ENCODE measurements at places on chromosomes 13 and 19.

- no peak for DNase-seq
Observed at GRCh38 chr13:59144700-59145099, 1019.0 kb downstream of the DIAPH3 start.

- DNase-seq: no peak
Observed at GRCh38 chr13:55062662-55063061, 2034.0 kb downstream of the OLFM4 start.

- DNase-seq: peak; percentile 53
Observed at GRCh38 chr13:108176685-108177274, 38.6 kb downstream of the LIG4 start.

- no peak for DNase-seq
Observed at GRCh38 chr13:46662690-46663089, 109.7 kb downstream of the LRCH1 start.

DNA sequence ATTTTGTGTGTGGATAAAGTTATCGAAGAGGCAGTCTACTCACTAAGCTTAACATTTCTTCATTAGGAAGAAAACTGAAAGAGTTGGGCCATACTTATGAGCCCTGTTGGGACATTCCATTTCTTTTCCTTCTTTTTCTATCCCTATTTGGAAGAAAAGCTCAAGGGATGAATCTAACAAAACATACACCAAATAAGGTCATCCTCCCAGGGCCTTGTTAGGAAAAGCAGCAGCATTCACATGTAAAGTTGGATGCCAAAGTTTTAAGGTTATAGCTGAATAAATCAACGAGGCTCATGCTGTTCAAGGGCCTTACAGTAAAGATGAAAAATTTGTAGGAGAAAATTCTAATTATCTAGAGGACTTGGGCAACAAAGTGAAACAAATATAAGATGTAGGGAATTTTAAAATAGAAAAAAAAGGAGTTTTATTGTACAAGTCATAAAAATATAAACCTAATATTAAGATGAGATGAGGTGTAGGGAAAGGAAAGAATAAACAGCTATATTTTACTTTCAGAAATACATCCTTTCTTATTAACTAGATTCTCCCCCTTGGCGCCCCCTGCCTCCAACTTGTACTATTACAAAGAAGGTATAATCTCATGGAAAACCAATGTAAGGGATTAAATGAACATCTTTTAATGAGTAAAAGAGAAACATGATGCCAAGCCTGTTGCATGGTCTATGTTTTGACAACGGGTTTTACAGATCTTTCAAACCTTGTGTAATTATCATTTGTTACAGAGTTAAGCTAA is 160.4 kb downstream of the PCDH20 start:
- no peak for DNase-seq

GRCh38 chr13:42056146-42056545 is 7.7 kb downstream of the DGKH start:
- DNase-seq: no peak

GRCh38 chr13:98768522-98768921 is 16.1 kb upstream of the SLC15A1 start:
- no peak for DNase-seq

DNA sequence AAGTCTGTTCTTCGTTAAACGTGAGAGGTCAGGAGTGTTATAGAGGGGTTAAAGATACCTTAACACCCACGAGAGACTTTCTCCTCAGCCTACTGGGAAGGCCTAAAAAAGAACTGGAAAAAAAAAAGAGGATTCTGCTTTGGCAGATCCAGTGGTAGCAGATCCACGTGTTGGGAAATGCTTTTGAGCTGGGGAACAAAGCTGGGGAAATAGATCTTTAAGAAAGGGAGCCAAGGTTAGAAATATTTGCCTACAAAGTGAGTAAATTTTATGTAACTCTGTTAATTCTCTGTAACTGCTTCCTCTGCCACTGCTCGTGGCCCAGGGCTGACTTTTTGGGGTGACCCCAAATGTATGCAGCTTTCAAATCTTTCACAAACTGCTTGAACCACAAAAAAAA is 11.7 kb downstream of the RFX2 start:
- no peak for DNase-seq

GRCh38 chr13:73428706-73429105 is 369.9 kb downstream of the KLF5 start:
- DNase-seq: no peak

DNA sequence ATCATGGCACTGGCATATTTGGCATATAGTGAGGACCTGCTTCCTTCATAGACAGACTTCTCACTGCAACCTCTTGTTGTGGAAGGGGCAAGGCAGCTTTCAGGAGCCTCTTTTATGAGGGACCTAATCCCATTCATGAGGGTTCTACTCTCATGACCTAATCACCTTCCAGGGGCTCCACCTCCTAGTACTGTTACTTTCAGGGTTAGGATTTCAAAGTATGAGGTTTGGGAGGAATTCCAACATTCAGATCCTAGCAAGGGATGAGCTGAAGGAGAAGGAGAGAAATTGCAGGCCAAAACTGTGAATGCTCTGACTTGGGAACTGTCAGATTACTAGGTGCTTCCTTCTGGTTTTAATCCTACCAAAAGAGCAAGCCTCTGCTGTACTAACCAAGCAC is 87.8 kb downstream of the LMO7 start:
- DNase-seq: no peak

DNA sequence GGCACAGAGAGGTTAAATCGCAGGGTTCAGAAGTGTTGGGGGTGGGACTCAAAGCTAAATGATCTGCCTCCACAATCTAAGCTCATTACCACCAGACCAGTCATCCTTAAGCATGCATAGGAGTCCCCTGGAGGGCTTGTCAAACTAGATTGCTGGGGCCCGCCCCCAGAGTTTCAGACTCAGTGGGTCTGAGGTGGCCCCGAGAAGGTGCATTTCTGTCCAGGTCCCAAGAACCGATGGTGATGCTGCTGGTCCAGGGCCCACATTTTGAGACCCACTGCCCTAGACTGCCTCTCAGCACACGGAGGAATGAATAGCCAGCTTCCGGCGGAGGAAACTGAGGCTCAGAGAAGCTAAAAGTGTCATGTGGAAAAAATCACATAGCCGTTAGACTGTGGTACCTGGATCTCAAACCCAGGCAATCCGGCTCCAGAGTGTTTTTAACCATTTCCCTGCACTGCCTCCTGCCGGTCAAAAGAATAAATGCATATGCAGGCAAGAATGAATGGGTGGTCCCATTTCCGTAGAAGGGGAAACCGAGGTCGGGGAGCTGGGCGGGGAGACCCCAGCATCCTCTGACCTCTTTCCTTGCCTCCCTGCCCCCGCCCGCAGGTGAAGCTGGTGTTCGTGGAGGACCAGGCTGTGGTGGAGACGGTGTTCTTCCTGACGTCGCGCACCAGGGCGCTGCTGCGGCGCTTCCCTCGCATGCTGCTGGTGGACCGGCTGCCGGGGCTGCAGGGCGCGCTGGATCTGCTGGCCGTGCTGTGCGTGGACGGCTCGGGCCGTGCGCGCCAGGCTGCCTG is 23.8 kb downstream of the ZSWIM9 start:
- peak; percentile 30 for DNase-seq

GRCh38 chr19:39539165-39539517 is 820 bp downstream of the EID2 start:
- no peak for DNase-seq

DNA sequence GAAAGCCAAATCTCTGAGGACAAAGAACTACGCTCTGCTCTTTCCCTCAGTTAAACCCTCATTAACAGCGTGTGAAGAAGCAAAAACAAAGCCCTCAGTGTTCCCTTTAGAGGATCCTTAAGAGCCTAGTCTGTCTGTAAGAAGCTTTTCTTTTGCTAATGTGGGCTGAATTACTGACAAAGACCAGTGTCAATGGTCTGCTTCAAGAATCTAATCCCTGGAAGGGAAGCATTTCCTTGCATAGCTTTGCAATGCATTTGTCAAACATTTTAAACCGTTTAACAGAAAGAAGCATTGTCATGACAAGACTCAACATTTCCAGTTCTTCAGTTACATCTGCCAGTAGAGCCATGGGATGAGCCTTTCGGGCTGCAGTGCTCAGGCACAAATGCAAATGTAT is 64.9 kb downstream of the EDNRB start:
- no peak for DNase-seq

- DNase-seq: no peak
Observed at GRCh38 chr13:65597839-65598818, 1632.0 kb downstream of the PCDH9 start.

GRCh38 chr13:51861723-51862300 is at the start of gene CCDC70:
Gene CCDC70 (plus strand): TSS chr13:51861969. CDS start chr13:51865412, 3,443 bp downstream.
- peak; percentile 26 for DNase-seq

GRCh38 chr19:29372921-29373797 is 152.6 kb upstream of the VSTM2B start:
- DNase-seq: no peak

DNA sequence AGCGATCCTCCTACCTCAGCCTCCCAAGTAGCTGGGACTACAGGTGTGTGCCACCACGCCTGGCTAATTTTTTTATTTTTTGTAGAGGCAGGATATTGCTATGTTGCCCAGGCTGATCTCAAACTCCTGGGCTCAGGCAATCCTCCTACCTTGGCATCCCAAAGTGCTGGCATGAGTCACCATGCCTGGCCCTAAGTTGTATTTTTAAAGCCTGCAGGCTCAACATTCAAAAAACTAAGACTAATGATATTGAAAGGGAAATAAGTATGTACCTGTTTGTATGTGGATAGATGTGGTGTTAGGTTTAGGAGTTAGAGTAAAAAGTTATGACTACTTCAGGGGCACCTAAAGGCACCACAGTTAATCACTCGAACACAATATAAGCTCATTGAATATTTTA is 5.4 kb upstream of the IPO5 start:
- DNase-seq: no peak

DNA sequence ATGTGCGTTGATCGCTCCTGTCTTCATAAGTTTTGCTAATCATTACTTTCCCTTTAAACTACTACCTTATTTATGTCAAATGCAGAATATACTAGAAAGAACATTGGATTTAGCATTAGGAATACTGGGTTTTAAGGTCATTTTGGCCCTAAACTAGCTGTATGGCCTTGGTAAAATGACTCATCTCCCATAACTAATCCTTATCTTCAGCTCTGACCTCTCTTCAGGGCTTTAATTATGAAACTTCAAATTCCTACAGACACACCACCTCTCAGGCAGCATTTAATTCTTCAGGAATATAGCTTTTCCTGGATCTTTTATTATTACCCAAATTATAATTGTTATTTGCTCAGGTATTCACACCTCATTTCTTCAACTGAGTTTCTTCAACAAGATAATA is 121.2 kb downstream of the STARD13 start:
- no peak for DNase-seq

GRCh38 chr19:34991542-34992333 is 8.4 kb upstream of the GRAMD1A start:
- DNase-seq: no peak

GRCh38 chr13:66138172-66138811 is 1091.8 kb downstream of the PCDH9 start:
- no peak for DNase-seq
